NCI-H1930 (cell line): ENCODE measurements at places on chromosomes 3 and 15.

GRCh38 chr3:105304487-105304886, 62.2 kb upstream of the ALCAM start:
- no peak for DNase-seq

- no peak for DNase-seq
Observed at GRCh38 chr3:187919544-187919943, 174.3 kb upstream of the BCL6 start.

- no peak for DNase-seq
Observed at GRCh38 chr15:52745326-52746161, 44.6 kb downstream of the ONECUT1 start.

GRCh38 chr15:41795996-41796856, 21.9 kb downstream of the MAPKBP1 start:
- DNase-seq = no peak

DNA sequence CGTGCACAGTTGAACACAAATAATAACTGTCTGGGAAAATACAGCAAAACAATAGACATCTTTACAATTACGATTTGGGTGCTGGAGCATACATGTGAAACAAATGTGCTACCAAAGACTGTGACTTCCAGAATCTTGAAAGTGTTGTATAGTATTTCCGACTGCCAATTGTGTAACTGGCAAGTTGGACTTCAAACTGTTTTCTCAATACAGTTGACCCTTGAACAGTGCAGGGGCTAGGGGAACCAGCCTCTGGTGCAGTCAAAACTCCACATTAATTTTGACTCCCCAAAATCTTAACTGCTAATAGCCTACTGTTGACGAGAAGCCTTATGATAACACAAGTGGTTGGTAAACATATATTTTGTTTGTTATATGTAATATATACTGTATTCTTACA, 904.2 kb downstream of the EPHA3 start:
- no peak for DNase-seq

DNA sequence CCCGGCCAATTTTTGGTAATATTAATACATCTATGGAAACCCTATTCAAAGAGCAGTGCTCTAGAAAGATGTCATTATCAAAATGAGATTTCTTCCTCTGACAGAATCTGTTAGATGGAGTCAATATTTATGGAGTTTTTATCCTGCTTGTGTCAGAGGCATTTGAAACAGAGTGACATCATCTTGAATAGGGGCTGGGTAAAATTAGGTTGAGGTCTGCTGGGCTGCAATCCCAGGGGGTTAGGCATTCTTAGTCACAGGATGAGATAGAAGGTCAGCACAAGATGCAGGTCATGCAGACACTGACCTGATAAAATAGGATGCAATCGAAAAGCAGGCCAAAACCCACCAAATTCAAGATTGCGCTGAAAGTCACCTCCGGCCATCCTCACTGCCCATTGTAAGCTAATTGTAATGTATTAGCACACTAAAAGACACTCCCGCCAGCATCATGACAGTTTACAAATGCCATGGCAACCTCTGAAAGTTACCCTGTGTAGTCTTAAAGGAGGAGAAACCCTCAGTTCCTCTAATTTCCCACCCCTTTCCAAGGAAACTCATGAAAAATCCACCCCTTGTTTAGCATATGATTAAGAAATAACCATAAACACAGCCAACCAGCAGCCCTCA, 27.3 kb upstream of the CCDC50 start:
- no peak for DNase-seq

DNA sequence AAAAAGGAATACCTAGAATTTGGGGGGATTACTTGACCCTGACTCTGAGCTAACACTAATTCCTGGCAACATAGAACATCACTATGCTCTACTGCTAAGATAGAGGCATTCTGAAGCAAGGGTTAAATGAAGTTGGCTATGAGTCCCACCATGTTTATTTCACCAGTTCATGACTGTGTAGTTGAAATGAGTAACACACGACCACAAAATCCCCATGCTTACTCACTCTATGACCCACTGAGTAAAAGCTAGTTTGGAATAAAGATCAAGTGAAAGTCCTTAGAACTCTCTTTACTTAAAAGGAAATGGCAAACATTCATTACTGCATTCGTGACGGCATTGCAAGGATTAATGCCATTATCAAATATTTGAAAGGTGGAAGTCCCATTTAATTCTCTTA, 47.4 kb downstream of the MRPL46 start:
- DNase-seq = no peak

- DNase-seq = no peak
Observed at GRCh38 chr3:195731356-195731905, 10.7 kb downstream of the MUC20 start.

DNA sequence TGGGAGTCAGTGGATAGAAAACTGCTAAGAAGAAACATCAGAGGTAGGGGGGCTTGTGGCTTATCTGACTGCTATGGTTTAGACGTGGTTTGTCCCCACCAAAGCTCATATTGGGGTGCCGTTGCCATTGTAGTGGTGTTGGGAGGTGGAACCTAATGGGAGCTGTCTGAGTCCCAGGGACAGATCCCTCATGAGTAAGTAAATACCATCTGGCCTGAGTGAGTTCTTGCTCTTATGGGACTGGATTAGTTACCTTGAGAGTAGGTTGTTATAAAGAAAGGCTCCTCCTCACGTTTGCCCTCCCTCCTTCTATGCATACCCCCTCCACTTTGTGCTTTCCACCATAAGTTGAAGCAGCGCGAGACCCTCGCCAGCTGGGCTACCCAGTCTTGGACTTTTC, 53.4 kb upstream of the VILL start:
- DNase-seq = no peak

DNA sequence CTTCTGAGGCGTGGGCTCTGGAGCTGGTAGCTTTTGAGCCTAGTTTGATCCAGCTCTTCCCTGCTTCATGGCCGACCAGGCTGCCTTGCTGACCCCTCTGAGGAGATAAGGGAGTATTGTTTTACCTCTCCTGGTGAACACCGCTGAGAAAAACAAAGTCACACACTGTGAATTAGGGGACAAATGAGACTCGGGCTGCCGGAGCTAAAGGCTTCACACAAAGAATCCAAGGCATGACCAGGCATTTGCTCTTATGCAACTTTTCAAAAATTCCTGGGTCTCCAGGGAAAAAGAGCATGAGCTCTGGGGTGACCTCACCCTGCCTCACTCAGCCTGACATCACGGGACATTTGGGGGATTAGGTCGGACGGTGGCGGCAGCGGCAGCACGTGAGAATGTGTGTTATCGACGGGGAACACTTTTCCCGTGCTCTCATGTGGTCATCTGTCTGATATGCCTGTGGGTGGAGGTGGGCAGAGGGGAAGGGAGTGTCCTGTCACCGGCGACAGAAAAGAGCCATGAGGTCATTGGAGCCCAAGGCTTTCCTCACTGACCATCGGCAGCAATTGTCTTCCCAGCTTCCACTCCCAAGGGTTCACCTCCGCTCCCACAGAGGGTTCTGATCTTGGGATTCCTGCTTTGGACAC, 61.0 kb downstream of the TMEM44 start:
- DNase-seq = no peak

DNA sequence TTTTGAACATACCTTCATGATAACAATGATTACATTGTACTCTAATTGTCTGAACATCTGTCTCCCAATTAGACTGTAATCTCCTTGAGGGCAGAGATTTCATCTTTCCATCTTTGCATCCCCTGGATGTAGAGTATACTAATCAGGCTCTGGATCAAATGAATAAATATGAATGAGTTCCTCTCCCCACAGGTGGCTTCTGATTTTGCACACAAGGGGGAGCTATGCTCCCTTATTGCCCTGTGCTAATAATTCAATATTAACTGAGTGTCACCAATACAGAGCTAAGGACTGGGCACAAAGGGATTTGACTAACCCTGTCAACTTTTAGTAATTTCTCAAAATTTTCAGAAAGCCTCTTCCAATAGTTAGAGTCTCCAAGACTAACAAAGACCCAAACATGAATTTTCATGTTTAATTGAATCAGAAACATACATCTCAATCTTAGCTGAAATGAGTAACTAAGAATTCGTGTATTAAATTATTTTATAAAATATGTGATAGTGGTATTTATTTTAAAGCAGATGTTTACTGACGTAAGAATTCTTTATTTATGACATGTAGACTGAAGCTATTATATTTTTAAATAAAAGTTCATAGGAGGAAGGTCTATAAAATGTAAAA, 3.0 kb downstream of the DUOXA1 start:
- no peak for DNase-seq

- no peak for DNase-seq
Observed at GRCh38 chr15:95565690-95566089, 764.8 kb upstream of the NR2F2 start.

- no peak for DNase-seq
Observed at GRCh38 chr15:40234783-40235182, 4.1 kb upstream of the PAK6 start.

DNA sequence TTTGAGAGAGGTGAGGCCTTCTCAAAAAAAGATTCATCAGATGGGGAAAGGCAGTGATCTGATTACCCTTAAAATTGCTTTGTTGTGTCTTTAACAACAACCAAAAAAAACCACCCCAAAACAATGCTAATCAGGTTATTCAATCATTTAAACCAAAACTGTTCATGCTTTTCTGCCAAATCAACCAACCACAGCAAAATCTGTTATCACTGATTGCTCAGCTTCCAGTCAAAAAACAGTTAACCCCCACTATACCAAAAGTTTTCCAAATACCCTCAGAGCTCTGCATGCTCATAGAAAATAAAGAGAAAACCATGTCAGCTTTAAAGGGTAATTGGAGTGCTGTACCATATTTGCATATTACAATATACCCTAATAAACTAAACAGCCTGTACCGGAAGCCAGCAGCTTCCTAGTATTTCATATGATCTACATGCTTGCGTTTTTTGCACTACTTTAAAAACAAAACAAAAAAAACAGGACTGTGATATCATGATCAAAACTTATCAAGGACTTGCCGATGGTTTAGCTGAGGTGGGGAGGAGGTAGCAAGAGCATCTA, 22.8 kb downstream of the SATB1 start:
- no peak for DNase-seq

- DNase-seq = no peak
Observed at GRCh38 chr3:29922992-29923746, 642.3 kb downstream of the RBMS3 start.

DNA sequence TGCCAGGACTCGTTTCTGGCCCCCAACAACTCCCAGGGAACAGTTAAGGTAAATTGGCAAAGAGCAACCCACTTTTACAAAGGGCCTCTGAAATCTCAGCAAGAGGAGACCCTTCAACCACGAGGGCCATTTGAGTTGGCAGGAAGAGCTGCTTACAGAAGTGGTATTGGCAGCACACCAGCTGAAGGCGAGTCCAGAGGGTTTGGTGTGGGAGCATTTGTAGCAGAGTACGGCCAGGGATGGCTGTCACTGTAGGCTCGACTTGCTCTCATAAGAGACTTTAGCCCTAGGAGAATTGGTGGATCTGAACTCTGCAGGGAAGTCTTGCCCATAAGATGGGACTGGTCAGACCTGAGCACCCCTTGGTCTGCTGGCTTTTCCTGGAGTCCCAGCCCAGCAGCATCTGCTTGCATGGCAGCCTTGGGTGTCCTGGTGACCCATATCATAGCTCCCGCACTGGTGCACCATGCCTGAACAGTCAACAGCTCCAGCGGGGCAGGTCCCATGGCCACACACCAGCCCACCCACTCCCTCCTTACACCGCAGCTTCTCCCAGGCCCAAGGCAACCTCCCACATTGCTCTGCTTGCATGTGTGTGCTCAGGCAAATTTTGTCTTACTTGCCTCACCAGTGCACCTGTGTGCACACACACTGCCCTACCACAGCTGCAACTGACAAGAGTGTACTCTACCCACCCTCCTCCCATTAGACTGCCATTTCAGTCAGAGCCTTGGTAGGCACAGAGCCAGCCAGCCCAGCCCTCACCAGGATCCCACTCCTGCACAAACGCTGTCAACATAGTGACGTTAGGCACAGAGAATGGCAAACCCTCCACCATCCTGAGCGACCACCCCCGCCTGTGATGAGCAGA, 861.6 kb upstream of the DPPA4 start:
- no peak for DNase-seq

GRCh38 chr15:29037997-29038705, 152.4 kb downstream of the APBA2 start:
- no peak for DNase-seq

DNA sequence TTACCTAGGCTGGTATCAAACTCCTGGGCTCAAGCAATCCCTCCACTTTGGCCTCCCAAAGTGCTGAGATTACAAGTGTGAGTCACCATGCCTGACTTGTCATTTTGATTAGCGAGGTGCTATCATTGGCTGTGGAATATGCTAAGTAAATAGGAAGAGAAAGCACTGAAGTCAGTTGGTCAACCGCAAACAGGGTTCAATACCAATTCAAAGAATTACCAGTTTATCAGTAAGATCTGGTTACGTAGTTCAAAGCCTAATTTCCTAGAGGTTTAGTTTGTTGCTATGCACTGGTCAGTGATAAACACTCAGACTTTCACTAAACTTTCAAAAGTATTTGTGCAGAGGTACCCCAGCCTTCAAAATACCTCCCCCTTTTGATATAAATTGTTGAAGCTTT, 29.5 kb downstream of the GLB1 start:
- no peak for DNase-seq

DNA sequence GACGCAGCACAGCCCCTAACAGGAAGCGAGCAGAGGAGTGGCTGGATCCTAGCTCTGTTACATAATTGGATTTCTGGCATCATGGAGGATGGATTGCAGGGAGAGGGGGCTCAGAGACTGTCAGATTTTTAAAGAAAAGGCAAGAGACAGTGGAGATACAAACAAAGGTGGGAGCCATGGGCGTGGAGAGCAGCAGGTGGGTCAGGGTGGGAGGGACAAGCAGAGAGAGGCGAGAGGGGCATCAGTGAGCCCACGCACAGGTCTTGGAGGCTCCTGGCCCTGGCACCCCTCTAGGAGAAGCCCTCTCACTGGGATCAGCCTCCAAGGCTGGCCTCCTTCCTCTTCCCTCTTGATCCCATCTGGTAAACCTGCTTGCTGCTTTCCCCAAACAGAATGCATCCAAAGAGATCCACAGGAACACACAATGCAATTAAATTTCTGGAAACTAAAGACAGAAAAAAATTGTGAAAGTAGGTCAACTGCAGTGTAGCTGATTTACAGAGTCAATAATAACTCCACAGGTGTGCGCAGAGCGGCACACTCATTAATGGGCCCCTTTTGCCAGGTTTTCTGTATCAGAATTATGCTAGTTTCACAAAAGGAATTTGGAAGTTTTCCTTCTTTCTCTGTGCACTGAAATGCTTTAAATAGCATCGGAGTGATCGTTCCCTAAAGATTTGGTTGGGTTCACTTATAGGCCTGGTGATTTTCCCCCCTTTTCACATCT, 66.1 kb downstream of the LSM3 start:
- DNase-seq = no peak

GRCh38 chr3:129316248-129317013, 37.8 kb downstream of the HMCES start:
- DNase-seq = peak; percentile 56

- no peak for DNase-seq
Observed at GRCh38 chr3:188798556-188799145, 373.1 kb upstream of the TPRG1 start.
